ENCODE measurements at places on chromosomes 16 and 17.

DNA sequence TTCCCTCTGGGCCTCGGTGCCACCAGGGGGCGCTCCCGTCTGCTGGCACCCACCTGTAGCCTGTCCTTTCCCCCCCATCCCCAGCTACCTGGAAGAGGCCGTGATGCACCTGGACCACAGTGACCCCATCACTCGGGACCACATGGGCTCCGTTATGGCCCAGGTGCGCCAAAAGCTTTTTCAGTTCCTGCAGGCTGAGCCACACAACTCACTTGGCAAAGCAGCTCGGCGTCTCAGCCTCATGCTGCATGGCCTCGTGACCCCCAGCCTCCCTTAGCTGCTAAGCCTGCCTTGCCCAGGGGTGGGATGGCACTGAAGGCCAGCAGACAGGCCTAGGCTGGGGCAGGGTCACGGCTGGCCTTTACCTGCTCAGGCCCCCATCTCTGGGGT, 818 bp upstream of the NRN1L start:
- peak; percentile 50 for DNase-seq

DNA sequence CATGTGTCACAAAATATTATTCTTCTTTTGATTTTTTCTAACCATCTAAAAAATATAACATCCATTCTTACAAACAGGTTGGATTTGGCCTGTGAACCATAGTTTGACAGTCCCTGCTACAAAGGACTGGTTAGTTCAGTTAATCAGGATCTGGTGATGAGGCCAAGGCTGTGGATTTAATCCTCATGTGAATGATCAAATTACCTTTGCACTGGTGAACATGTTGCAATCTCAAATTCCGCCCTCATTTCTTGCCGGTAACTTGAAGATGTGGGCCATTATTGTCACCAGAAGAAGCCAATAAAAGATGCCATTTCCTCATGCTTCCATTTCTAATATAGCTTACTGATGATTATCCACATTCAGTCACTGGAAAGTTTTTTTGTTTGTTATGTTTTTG, 35.3 kb upstream of the YPEL2 start:
- DNase-seq, result no peak

DNA sequence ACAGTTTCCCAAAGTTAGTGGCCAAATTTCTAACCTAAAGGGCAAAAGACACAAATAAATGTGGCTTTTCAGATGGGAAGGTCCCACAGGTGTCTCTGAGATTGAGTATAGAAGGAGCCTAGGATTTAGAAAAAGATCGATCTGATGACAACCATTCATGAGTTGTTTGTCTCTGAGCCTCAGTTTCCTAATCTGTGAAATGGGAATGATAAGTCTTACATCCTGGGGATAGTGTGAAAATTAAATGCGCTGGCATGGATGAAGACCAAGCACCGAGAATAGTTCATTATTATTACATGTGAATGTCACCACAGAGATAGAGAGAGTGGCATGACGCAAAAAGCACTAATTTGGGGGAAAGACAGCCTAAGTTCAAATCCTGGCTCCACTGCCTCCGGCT, 7.2 kb downstream of the CDH5 start:
- DNase-seq, result no peak

DNA sequence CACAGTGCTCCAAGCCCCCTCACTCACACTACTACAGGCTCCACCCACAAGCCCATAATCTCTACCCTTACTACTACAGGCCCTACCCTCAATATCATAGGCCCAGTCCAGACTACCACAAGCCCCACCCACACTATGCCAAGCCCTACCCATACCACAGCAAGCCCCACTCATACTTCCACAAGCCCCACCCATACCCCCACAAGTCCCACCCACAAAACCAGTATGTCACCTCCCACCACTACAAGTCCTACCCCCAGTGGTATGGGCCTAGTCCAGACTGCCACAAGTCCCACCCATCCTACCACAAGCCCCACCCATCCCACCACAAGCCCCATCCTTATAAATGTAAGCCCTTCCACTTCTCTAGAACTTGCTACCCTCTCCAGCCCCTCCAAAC, 13.8 kb downstream of the RIPOR1 start:
- peak; percentile 68 for DNase-seq
